Endothelial cell of umbilical vein (primary cell): ENCODE measurements at places on chromosomes 3 and 15.

DNA sequence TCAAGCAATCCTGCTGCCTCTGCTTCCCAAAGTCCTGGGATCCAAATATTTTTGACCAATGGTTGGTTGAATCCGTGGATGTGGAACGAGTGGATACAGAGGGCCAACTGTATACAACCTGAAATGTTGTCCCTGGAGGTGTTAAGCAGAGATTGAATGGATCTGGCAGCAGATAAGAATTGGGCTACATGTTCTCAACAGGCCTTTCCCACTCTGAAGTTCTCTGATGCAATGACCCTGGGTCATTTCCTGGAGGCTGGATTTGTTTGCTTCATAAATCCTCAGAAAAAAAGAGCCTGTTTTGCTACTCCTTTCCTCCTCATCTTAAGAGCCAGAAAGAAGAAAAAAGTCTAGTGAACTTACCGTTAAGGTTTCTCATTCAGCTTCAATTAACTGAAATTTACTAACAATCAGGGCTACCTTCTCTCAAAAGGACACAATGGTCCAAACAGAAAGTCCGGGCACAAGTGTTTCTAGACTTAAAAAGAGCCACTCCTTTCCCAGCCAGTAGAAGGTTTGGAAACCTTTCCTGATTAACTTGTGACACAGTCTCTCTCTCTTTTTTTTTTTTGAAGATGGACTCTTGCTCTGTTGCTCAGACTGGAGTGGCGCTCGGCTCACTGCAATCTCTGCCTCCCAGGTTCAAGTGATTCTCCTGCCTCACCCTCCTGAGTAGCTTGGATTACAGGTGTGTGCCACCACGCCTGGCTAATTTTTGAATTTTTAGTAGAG lies 6.5 kb downstream of the ARHGEF3 start:
- no peak overlapping the region for H3K4me3 ChIP-seq
- H3K27me3 ChIP-seq = no peaks in the 10 kb centered on the region
- H3K4me1 ChIP-seq = peaks cover 19% of the 10 kb centered on the region
- no peak overlapping the region for H3K27ac ChIP-seq

DNA sequence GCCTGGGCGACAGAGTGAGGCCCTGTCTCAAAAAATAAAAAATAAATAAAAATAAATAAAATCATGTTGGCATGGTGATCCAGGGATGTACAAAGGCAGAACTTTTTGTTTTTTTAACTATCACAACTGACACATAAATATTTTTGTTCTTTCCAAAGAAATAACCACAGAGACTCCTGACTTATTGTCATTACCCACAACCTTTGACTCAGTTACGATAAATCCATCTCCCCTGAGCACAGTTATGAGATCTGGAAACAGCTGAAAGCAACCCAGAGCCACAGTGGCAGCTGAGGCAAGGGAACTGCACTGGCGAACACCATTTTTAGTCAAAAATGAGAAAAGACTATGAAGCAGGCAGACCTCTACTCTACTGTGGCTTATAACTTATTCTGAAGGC lies 24.0 kb downstream of the OSBPL10 start:
- no peak overlapping the region for H3K27ac ChIP-seq
- DNase-seq = no peak
- H3K4me1 ChIP-seq = peaks cover 7% of the 10 kb centered on the region
- H3K4me3 ChIP-seq = no peak overlapping the region
- no peaks in the 10 kb centered on the region for H3K27me3 ChIP-seq
- no peaks in the 10 kb centered on the region for H3K36me3 ChIP-seq

- H3K27ac ChIP-seq = peak overlapping the region; percentile 13
- H3K36me3 ChIP-seq = peaks cover 2% of the 10 kb centered on the region
- peaks cover 54% of the 10 kb centered on the region for H3K4me1 ChIP-seq
- peak; percentile 38 for DNase-seq
Measured at GRCh38 chr3:69079269-69080159, 651 bp downstream of the UBA3 start.

- no peaks in the 10 kb centered on the region for H3K36me3 ChIP-seq
- no peak overlapping the region for H3K27ac ChIP-seq
- H3K4me1 ChIP-seq = no peaks in the 10 kb centered on the region
- DNase-seq = no peak
Measured at GRCh38 chr3:37787153-37787867, 74.4 kb upstream of the CTDSPL start.

DNA sequence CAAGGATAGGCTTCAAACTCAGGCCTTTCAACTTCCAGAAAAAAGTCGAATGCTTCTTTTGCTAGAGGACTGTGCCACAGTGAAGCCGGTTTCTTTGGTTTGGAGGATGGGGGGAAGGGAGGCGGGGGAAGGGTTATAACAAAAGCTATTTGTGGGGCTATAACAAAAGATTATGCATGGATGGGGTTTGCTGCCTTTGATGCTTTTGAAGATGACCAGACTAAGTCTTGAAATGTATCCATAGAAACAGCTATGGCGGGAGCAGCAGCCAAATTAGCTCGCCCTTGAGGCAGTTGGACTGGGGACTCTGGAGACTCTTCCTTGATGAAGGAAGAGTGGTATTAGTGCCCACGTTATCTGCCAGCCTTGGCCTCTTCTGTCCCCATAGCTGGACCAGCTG lies 47.5 kb downstream of the SRGAP3 start:
- DNase-seq = no peak
- no peak overlapping the region for H3K4me3 ChIP-seq
- no peaks in the 10 kb centered on the region for H3K4me1 ChIP-seq

DNA sequence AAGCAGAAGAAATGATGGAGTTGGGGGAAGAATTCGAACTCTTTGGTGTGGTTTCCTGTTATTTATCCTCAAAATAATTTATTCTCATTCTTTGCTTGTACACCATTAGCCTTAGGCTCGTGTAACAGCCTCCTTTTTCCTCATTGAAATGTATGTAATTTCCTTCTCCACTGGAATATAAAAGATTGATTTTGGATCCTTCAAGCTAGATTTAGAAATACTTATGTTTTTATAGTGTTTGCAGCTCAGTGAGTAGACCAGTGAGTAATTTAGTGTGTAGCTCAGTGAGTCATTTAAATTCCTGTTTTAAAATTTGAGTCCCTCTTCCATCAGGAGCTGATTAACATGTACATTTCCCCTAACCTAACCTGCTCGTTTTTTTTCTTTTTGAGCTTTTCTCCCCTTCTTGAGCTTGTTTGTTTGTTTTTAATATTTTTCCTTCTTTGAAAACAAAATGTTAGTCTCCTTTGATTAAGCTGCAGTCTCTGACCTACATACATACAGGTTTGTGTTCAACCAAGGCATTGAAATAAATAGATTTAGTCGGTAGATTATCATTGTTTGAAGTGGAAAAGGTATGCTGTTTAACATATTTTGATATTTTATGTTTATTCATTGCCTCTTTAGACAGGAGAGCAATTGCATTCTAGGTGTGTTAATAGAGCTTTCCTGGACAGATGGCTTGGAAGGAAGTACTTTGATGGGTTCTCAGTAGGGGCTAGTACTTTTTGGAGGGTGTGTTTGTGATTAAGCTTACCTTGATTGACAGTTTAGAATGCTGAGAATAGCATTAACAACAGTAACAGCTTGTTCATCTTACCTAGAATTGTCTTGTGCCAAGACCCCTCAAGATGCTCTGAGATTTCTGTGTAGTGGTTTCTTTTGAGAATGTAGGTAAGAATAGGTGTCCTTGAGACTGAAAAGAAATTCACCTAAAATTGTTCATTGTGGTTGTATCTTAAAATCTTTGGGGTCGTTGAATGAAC lies 5.9 kb downstream of the USP3 start:
- peaks cover 50% of the 10 kb centered on the region for H3K4me1 ChIP-seq
- no peaks in the 10 kb centered on the region for H3K36me3 ChIP-seq

GRCh38 chr15:73026511-73027054 lies 25.7 kb upstream of the NEO1 start:
- H3K27me3 ChIP-seq = peaks cover 7% of the 10 kb centered on the region
- H3K36me3 ChIP-seq = no peaks in the 10 kb centered on the region
- no peaks in the 10 kb centered on the region for H3K4me1 ChIP-seq
- no peak overlapping the region for H3K4me3 ChIP-seq

- no peak overlapping the region for H3K27ac ChIP-seq
- H3K27me3 ChIP-seq = peaks cover 3% of the 10 kb centered on the region
- DNase-seq = no peak
- H3K4me1 ChIP-seq = peaks cover 14% of the 10 kb centered on the region
- H3K4me3 ChIP-seq = no peak overlapping the region
Measured at GRCh38 chr3:49135499-49135898, 2.6 kb upstream of the LAMB2 start.

DNA sequence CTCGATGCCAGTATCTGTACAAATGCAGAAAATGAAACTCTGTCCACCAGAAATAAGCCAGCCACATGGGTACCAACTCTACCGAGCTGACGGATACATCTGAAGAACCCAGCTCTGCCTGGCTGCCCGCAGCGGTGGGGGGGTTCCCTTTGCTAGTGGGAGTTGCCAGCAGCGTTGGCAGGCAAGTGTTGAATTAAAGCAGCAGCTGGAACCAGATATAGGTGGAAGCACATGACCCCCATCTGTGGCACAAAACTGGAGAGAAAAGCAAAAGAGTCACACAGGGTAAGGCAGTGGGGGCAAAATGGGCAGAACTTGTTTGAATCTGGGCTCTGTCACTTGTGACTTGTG lies 17.9 kb downstream of the CRYGS start:
- no peaks in the 10 kb centered on the region for H3K36me3 ChIP-seq
- no peak for DNase-seq
- H3K4me3 ChIP-seq = no peak overlapping the region
- H3K27me3 ChIP-seq = no peaks in the 10 kb centered on the region

DNA sequence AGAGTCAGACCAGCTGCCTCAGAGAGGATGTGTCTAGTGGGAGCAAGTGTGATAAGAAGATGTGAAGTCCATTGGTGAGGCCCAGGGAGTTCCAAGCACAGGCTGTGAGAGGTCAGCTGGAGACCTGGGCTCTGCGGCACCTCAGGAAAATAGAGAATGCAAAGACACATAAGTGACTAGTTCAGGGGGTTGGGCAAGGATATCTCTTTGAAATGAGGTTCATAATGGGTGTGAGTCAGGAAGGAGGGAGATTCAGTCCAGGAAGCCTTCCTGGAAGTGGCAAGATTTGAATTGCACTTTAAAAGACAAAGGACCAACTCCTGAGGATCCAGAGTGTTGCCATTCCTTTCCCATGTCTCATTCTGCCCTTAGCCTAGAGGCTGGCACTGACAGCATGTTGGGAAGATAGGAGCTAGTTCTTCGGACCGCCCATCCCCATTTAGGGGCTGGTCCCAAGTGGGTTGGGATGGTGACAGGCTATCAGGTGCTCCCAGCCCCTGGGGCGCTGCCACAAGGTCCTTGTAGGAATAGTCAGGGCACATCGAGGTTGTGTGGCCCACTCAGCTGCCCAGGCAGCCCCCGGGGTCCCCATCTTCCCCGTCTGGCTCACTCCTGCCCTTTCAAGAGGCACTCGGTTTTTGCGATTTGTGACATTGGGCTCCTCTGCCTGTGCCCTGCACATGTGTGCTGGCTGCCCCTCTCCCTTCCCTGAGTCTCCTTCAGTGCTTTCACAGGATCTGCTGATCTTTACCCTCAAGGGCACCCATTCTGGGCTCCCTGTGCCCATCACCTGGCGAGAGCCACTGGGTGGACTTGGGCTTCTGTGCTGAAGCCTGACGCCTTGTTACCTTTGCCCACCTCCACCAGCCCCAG lies 23.7 kb downstream of the ESYT3 start:
- H3K27me3 ChIP-seq = no peaks in the 10 kb centered on the region
- H3K36me3 ChIP-seq = no peaks in the 10 kb centered on the region
- DNase-seq = no peak
- no peak overlapping the region for H3K27ac ChIP-seq
- no peaks in the 10 kb centered on the region for H3K4me1 ChIP-seq

GRCh38 chr3:59143447-59143846 lies 93.6 kb upstream of the CFAP20DC start:
- no peak overlapping the region for H3K27ac ChIP-seq
- no peak overlapping the region for H3K4me3 ChIP-seq
- H3K27me3 ChIP-seq = no peaks in the 10 kb centered on the region
- H3K4me1 ChIP-seq = no peaks in the 10 kb centered on the region
- H3K36me3 ChIP-seq = no peaks in the 10 kb centered on the region

GRCh38 chr3:5563537-5564277 lies 376.2 kb downstream of the EDEM1 start:
- no peaks in the 10 kb centered on the region for H3K4me1 ChIP-seq
- H3K27ac ChIP-seq = no peak overlapping the region
- H3K27me3 ChIP-seq = no peaks in the 10 kb centered on the region

- no peak overlapping the region for H3K27ac ChIP-seq
- H3K4me1 ChIP-seq = peaks cover 16% of the 10 kb centered on the region
- no peak overlapping the region for H3K4me3 ChIP-seq
- peak; percentile 59 for DNase-seq
Measured at GRCh38 chr3:100129941-100130340, 15.6 kb upstream of the FILIP1L start.
